ENCODE measurements at places on chromosomes 3 and 15.

GRCh38 chr15:38608682-38609081 is 44.1 kb upstream of the RASGRP1 start:
- no peak for DNase-seq

- DNase-seq = no peak
Measured at GRCh38 chr3:97278506-97278905, 464.1 kb downstream of the EPHA6 start.

GRCh38 chr3:183959214-183959613 is 58.5 kb downstream of the ABCC5 start:
- no peak for DNase-seq

DNA sequence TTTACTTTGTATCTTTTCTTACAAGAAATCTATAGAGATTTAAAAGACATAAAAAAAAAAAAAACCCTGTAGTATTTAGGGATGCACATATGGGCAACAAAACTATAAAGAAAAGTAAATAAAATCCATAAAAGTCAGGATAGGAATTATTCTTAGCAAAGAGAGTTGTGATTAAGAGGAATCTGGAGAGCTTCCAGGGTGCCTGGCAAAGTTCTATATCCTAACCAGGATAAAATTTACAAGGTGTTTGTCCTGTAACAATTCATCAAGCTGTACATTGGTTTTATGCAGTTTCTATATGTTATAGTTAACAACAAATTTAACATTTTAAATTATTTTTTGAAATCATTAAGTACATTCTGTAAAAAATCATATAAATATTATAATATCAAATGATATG is 7.9 kb downstream of the SECISBP2L start:
- DNase-seq = no peak

GRCh38 chr3:16511681-16512434 is 1.6 kb downstream of the RFTN1 start:
- peak; percentile 81 for DNase-seq

DNA sequence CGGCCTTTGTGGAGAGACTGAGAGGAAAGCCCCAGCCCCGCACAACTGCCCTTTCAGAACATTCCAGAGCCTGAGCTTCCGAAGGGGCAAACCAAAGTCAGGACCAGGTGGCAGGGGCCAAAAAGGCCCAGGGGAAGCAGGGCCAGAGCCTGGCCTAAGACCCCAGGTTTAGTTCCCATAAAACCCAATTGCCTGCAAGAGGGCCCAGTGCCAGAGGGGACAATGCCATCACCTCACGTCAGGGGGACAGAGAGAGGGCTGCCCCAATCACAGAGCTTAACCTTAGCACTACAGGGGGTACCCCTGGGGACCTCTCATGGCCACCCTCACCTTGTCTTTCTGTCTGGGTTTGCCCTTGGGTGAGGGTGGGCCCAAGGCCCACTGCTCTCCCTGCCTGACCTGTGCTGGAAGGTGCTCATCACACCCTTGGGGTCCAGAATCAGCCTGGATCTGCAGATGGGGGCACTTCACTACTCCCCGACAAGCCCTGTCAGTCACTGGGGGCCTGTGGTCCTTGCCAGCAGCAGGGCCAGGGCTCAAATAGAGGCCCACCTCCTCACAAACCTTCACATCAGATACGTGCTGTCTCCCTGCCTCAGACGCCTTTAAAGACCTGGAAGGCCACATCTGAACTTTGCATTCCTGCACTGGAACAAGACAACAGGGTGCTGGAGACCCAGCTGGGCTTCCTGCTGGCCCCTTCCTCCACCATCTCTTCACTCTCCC is 3.8 kb downstream of the CALML4 start:
- no peak for DNase-seq

DNA sequence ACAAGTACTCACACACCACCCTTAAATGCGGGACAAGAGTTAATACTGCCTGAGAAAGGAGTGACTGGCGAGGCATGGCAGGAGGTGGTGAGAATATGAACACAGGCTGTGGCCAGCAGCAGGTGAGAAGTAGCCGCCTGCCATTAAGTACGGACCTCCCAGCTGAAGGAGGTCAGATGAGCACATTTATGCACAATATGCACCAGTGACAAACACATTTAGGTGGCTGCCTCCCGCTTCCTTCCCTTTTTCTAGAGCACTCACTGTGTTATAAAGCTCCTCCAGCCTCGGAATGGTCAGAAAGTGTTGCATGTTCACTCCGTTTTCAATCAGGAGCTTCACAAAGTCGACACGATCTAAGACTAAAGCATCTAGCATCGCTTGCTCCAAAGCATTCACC is 52.4 kb downstream of the TRPM1 start:
- no peak for DNase-seq

GRCh38 chr3:46365737-46366524 is 4.8 kb upstream of the CCR5 start:
- no peak for DNase-seq

- DNase-seq = no peak
Measured at GRCh38 chr15:34111488-34111887, 9.6 kb downstream of the PGBD4 start.

GRCh38 chr15:94703596-94703995 is 472.2 kb downstream of the MCTP2 start:
- no peak for DNase-seq

GRCh38 chr3:16122661-16123060 is 51.8 kb upstream of the GALNT15 start:
- DNase-seq = no peak

GRCh38 chr3:143041903-143042302 is 40.5 kb downstream of the U2SURP start:
- DNase-seq = no peak

DNA sequence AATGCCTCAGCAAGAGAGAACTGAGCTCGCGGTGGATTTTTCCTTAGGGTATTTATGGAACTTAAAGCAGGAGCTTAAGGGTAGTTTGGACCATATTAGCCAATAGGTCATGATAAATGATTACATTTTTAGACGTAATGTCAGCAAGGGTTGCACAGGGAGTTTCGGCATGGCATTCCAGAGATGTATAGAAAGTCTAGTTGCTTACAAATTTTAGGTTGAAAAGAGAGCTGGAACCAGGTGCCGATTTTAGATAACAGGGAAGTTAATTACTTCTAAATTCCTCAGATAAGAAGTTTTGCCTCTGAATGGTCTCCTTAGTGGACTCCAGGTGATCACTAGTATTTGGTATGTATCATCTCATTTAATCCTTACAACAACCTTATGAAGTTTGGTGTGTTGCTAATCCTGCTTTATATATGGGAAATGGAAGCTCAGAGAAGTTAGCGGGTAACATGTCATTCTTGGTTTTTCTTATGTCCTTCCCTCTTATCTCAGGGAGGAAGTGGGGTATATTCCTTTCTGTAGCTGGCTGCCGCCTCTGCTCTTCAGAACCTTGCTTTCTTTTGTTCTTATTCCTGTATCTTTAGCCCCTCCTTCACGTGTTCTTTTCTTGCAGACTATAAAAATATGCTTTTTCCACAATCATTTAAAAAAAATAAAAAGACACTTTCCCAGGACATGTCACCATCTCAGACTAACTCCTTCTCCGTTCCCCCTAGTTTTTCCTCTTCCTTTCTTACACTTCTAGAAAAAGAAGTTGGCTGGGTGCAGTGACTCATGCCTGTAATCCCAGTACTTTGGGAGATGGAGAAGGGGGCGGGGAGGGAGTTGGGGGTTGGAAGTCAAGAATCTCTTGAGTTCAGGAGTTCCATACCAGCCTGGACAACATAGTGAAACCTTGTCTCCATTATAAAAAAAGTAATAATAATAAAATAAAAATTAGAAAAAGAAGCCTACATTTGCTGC is 25.7 kb downstream of the IQGAP1 start:
- no peak for DNase-seq

GRCh38 chr3:112958811-112959560 is 15.9 kb downstream of the CD200R1 start:
- no peak for DNase-seq

DNA sequence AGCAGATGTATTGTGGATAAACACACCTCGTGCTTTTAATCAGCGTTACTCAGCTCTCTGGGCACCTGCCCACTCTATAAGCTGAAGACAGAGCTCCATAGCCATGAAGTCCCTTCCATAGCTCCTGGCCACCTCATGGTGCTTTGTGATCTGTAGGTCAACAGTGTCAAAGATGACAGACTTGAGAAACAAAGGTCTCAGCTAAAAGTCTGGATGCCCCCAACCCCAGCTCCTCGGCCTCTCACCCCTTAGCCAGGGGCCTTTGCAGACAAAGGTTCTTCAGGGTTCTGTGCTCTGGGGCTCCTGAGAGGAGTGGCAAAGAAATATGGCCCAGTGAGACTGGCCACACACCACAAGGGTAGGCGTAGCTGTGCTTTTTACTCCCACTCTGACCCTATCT is 168.6 kb downstream of the KLF13 start:
- no peak for DNase-seq

DNA sequence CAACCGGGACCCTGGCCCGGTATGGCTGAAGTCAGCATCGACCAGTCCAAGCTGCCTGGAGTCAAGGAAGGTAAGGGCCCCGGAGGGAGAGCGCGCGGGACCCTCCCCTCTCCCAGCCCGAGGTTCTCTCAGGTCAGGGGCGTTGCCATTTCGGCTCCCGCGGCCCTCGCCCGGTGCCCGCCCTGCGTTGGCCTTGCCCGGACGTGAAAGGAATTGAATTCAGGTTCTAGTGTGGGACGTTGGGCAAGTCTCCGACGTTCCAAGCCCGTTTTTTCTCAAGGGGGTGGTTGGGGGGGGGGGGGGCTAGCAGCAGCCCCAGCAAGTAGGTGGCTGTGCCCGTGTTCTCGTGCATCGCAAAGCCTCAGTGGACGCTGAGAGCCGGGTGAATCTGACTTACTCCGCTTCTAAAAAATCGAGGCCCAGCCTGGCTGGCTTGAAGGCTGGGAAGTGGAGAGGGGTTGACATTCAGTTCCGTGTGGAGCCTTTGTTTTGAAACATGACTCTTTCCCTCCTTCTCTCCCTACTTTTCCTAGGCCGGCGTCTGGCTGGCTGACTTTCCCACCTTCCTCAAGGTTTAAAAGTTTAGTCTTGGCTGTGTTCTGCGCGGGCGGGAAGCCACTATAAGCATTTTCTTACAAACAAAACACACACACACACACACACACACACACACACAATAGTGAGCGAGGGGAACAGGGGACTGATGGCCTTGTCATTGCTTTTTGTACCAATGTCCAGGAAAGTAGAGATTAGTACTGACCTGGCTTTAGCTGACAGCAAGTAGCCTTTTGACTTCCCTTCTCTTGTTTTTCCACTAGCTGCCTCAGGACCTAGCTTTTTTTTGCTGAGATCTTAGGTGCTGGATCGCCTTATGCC is at the start of gene UTS2B:
TSS of gene UTS2B (minus strand) at position 873 of the 876 bp plus-strand sequence. CDS start 48,337 bp downstream, outside the sequence.
- DNase-seq = peak; percentile 3

DNA sequence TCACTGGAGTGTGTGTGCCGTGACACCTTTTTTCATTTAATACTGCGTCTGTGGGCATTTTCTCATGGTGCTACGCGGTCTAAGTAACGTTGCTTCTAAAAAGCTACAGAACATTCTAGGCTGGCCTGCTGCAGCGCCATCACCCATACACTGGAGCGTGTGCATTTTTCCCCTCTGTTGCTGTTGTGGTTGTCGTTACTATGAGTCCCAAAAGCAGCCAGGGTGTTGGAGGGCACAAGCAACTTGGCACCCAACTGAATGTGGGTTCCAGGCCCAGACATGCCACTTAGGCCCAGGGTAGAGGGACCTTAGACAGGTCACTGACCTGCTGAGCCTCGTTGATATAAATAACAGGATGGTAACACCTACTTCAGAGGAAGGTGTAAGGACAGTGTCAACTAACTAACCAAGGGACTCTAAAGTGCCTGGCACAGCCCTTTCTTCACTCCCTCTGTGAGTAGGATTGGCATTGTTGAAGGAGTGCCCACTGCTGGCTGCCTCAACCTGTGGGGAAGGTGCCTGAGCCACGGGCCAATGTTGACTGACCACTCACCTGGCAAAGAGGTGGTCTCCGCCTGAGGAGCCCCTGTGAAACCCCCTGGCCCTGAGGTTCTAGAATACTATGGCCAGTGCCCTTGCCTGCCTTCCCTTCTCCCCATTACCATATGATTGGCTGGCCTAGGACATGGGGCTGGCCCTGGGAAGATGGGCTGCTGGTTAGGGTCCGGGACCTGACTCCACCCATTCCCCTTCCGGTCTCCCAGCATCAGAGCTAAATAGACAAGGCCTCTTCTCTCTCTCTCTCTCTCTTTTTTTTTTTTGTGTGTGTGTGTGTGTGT is 3.5 kb downstream of the CSK start:
- no peak for DNase-seq

GRCh38 chr3:34072297-34072696 is 273.9 kb downstream of the PDCD6IP start:
- no peak for DNase-seq

- no peak for DNase-seq
Measured at GRCh38 chr15:74616996-74617395, 1.4 kb downstream of the CLK3 start.

DNA sequence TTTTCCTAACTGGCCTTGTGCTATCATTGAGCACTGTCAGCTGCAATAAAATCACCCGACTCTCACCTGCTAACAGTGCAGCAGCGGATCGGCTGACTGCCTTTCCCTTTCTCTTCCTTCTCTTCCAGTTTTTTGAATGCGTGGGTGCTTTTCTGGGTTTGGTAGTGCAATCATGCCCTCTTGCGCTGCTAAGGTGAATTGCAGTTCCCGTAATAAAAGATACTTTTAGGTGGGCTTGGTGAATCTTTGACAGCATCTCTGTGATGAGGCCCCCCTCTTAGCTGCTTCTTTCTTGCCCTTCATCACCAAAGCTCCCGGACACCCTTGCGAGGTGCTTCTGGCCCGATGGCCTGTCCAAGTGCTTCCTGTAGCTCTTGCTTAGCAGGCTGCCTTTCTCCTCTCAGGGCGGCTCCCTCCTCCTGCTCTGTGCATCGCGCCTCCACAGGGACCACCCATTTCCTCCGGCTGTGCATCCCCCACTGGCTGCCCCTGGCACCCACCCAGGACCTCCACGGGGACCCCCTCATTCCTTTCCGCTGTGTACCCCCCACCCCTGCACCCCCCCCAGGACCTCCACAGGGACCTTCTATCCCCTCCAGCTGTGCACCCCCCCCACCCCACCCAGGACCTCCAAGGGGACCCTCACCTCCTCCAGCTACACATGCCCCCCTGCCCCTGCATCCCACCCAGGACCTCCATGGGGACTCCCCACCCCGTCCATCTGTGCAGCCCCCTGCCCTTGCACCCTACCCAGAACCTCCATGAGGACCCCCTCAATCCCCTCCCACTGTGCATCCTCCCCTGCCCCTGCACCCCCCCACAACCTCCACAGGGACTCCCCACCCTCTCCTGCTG is 50.8 kb upstream of the RPL32 start:
- DNase-seq = peak; percentile 13

- DNase-seq = no peak
Measured at GRCh38 chr3:29683018-29683993, 402.4 kb downstream of the RBMS3 start.

GRCh38 chr3:75781079-75781745 is 4.1 kb downstream of the ZNF717 start:
- no peak for DNase-seq

GRCh38 chr3:127256733-127257271 is 31.0 kb downstream of the PRR20G start:
- DNase-seq = no peak

GRCh38 chr3:149251186-149251585 is 29.6 kb upstream of the CP start:
- DNase-seq = no peak

GRCh38 chr3:72768481-72768880 is 79.8 kb downstream of the SHQ1 start:
- DNase-seq = no peak

- DNase-seq = no peak
Measured at GRCh38 chr15:80591471-80591870, 103.6 kb upstream of the ABHD17C start.

GRCh38 chr15:43776101-43776717 is 557 bp downstream of the ELL3 start:
- peak; percentile 22 for DNase-seq

- no peak for DNase-seq
Measured at GRCh38 chr3:98691897-98692296, 71.2 kb upstream of the ST3GAL6 start.

Data from stimulated activated naive CD4-positive, alpha-beta T cell treated with Interleukin-2 at 50 U/mL for 16 hours (primary cell).